ENCODE measurements at places on chromosomes 11 and 22. TPM values are rescaled to one million over a fixed set of nuclear protein-coding genes. Genes with fewer than 3 reads are reported as not detected.
A peak's percentile ranks its signal among the peaks of the same experiment; 100 is the strongest.

NXPE1 gene
- total RNA-seq: not detected

CACNA1I gene
- 0.27 TPM for total RNA-seq

LDHAL6A gene
- not detected for total RNA-seq

OR52H1 gene
- total RNA-seq: not detected

- DNase-seq: no peak
Observed at GRCh38 chr22:18013436-18013835, 10.9 kb downstream of the MICAL3 start.

GRCh38 chr11:47516155-47516554 is 36.8 kb downstream of the CELF1 start:
- DNase-seq: no peak

DNA sequence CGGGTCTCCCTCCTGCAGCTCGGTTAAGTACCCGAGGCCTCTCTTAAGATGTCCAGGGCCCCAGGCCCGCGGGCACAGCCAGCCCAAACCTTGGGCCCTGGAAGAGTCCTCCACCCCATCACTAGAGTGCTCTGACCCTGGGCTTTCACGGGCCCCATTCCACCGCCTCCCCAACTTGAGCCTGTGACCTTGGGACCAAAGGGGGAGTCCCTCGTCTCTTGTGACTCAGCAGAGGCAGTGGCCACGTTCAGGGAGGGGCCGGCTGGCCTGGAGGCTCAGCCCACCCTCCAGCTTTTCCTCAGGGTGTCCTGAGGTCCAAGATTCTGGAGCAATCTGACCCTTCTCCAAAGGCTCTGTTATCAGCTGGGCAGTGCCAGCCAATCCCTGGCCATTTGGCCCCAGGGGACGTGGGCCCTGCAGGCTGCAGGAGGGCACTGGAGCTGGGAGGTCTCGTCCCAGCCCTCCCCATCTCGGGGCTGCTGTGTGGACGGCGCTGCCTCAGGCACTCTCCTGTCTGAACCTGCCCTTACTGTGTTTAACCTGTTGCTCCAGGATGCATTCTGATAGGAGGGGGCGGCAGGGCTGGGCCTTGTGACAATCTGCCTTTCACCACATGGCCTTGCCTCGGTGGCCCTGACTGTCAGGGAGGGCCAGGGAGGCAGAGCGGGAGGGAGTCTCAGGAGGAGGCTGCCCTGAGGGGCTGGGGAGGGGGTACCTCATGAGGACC is 25.0 kb downstream of the FADS3 start:
- DNase-seq: no peak

DNA sequence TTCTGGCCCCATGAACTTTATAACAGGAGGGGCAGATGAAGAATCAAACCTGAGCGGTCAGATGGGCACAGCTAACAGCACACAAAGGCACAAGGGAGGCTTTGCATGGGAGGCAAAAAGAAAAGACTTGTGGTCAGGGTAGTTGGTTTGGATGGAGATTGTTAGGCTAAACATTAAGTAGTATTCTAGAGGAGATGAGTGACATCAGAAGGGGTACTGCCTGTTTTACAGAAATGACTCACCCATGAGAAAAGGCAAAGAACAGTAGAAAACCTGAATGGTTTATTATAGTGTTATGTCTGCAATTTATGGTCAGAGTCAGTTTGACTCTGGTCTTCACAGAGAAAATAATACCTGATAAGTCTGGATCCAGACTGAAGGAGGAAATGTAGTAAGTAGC is 129.8 kb upstream of the KIRREL3 start:
- DNase-seq: no peak

DNA sequence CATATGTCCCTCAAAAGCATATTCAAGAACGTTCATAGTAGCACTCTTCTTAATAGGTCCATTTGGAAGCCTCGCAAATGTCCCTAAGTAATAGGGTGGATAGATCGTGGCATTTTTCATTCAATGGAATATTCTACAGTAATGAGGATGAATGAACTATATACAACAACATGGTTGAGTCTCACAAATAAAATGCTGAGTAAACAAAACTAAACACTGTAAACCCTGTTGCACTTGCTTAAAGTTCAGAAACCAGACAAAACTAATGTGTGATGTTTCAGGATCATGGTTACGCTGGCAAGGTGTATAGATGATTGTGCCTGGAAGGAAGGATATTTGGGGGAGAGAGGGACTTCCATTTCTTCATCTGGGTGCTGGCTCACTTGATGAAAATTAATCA is 90.4 kb upstream of the RASSF10 start:
- DNase-seq: no peak

DNA sequence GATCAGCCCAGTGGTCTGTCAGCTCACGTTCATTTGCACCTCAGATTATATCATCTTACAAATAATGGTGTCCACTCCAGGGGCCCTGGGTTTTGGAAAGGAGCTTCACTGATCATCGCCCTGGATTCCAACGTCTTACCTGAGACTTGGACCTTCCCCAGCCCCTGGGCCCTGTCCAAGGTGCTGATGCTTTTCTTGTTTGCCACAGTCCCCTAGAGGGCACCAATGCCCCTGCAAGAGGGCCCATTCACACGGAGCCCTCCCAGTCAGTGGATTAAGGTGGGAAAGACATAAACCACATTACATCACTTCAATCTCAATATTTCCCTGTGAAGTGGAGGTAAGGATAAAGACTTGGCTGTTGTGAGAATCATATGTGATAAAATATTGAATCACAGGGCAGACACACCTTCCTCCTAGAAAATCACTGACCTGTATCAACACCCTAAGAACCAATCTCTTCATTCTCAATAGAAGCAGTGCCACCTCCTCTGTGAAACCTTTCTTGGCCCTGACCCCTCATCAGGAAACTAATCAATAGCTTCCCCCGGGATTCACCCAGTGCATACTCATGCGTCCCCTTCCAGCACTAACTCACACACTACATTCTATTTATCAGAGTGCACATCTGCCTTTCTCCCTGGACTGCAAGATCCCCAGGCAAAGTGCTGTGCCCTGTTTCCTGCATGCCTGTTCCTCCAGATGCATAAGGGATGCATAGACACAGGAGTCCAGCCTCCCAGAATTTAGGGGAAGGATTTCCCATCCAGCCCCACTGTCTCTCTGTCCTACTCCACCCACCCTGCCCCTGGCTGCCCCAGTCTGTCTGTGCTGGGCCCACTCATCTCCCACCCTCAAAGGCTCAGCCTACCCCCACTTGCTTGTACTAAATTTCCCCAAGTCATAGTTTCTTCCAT is 167.0 kb downstream of the BUD13 start:
- DNase-seq: peak; percentile 15

DNA sequence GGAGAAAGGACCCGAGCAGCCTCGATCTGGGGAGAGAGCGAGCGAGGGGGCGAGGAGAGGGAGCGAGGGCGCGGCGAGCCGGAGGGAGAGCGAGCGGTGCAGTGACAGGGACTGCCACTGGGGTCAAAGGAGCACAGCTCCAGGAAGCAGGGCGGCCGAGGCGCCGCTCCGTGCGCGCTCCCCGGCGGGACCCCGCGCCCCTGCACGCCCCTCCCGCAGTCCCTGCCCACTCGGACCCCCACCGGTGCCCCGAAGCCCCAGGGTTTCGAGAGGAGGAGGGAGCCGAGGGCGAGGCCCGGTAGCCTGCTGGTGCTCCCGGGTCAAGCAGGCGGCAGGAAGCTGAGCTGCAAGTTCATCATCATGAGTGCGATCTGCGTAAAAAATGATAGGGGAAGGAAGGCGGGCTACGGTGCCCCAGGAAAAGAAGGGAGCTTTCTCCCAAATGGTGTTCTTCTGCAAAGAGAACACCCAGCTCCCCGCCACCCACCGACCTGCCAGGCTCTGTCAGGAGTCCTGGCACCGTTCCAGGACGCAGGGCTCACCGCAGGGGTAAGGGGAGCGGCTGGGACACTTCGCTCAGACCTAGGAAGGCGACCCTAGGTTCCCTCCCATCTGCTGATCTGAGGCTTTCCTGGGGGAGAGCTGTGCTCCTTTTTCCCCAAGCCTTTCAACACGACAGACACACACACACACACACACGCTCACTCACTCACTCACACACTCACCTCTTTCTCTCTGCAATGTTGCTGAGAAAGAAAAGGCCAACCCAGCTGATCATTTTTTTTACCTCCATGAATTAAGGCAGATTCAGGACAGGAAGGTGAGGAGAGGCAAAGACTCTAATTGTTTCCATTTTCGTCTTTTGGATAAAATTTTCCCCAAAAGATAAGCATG is at the start of gene MPPED2:
MPPED2 (minus strand) TSS at position 103 of the 894 bp plus-strand sequence. CDS start 5,980 bp downstream, outside the sequence.
- peak; percentile 60 for DNase-seq

DNA sequence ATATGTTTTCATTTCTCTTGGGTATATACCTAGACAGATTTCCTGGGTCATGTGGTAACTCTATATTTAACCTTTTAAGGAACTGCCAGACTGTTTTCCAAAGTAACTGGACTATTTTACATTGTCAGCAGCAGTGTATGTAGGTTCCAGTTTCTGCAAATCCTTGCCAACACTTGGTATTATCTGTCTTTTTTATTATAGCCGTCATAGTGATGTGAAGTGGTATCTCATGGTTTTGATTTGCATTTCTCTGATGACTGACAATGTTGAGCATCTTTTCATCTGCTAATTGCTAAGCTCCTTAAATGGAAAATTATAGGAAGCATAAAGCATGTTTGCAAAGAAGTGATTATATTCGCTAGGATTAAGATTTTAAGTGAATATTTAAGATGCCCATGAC is 13.9 kb downstream of the NNMT start:
- no peak for DNase-seq

- no peak for DNase-seq
Observed at GRCh38 chr22:24482575-24482974, 12.6 kb upstream of the UPB1 start.

GRCh38 chr11:27423125-27423524 is 49.5 kb downstream of the LGR4 start:
- no peak for DNase-seq

- no peak for DNase-seq
Observed at GRCh38 chr22:42878561-42879305, 21.7 kb upstream of the ARFGAP3 start.

- peak; percentile 5 for DNase-seq
Observed at GRCh38 chr11:86511086-86511551, 136.4 kb downstream of the CCDC81 start.

- DNase-seq: no peak
Observed at GRCh38 chr11:105130189-105130813, 9.3 kb downstream of the CARD18 start.

DNA sequence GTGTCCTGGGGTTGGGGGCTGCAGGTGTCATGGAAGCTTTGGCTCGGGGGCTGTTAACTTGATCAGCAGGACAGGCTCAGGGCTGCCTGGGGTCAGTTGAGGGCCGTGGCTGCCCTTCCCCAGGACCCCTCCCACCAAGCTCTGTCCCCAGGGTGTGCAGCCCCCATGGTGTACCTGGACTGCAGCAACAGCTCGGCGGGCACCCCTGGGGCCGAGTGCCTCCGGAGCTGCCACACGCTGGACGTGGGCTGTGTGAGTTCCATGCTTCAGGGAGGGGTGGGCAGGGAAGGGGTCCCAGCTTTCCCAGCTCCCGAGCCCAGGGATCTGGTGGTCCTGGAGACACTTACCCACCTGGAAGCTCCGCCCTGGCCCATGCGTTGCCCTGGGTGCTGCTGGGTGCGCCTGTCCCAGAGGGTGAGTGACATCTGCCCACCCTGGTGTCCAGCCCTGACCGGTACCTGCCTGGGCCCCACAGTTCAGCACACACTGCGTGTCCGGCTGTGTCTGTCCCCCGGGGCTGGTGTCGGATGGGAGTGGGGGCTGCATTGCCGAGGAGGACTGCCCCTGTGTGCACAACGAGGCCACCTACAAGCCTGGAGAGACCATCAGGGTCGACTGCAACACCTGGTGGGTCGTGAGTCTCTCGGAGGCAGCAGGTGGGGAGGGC is 11.3 kb downstream of the MUC5B start:
- DNase-seq: no peak

Data from activated naive CD8-positive, alpha-beta T cell treated with anti-CD3 and anti-CD28 coated beads for 36 hours (primary cell).